Stimulated activated CD4-positive, alpha-beta T cell treated with anti-CD3 and anti-CD28 coated beads, Interleukin-12 subunit alpha, Interleukin-12 subunit beta, amount 100 ng/mL, for 48 hours (primary cell): ENCODE measurements at places on chromosomes 7 and 10.

- DNase-seq: no peak
These were observed 513.7 kb downstream of the RPS24 start for GRCh38 chr10:78547397-78547796.

DNA sequence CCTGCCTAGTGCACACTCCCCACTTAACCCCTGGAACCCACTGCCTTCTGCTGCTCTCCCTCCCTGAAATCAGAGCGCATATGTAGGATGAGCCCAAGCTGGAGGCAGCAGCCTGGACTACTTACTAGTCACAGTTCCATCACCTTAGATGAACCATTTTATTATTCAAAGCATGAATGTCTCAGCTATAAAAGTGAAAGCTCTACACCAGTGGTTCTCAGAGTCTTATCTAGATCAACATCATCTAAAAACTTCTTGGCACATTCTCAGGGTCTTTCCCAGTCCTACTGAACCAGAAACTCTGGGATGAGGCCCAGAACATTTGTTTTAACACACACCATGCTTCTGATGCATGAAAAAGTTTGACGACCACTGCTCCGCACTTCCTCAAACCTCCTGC, 100.3 kb upstream of the ANK3 start:
- DNase-seq: no peak

GRCh38 chr7:156778201-156778600, 114.8 kb downstream of the LMBR1 start:
- DNase-seq: no peak

DNA sequence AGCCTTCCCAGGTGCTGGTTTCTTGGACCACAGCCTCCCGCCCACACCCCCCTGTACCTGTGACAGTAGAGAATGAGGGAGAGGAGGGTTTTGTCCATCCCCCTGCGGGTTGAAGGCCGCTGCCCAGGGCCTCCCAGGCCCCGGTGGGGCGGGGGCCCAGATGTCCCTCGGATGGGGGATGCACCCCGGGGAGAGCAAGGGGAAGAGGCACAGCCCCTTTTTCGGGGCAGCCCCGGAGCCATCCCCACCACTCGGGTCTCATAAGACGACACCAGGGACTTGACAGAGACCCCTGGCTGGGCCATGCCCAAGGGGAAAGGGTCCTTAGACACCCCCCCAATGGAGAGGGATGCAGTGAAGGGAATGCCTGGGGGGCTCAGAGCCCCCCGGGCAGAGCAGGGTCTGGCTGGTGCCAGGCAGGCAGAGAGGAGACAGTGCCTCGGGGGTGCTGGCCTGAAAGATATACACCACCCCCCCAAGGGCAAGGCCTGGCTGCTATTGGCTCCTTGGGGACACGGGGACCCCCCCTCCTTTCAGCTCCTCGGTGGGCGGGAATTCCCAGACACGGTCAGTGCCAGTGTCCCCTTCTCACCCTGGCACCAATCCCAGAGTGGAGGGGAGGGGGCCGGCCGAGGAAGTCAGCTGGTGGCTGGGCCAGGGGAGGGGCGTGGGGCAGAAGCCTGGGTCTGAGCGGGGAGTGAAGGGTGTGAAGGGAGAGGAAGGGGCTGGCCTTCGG, 3.7 kb upstream of the SPACDR start:
- DNase-seq: no peak

GRCh38 chr10:119567978-119568377, 25.5 kb upstream of the RGS10 start:
- DNase-seq: no peak
